Pons (tissue), 1 donor: ENCODE measurements at places on chromosomes 7 and 10.

GRCh38 chr10:46069771-46070463 lies 23.8 kb upstream of the MSMB start:
- no peak for DNase-seq

- DNase-seq = no peak
These were observed 10.9 kb downstream of the SPOCK2 start for GRCh38 chr10:72077275-72077990.

- no peak for DNase-seq
These were observed 14.3 kb downstream of the JAZF1 start for GRCh38 chr7:28165961-28166955.

DNA sequence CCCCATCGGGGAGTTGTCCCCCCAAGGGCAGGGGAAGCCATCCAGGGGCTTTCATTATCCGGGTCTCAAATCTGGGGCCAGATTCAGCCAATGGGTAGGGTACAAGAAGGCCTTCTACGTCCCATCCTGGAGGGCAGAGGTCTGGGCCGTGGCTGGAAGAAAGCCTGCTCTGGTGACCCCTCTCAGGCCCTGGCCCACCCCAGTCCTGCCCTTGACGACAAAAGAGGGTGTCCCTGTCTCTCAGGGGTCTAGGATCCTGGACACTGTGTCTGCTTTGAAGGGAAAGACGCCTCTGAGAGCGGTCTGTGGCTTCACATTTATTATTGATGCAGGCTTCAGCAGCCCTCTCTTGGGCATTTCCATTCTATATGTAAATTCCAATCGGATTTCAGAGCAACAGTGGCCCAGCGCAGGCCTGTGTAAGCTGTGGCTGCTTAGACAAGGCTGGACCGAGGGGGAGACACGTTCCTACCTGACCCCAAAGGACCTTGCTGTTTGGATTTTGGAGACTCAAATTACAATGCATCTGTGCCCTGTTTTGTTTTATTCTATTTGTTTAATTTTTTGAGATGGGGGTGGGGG lies 83.2 kb upstream of the BAIAP2L1 start:
- DNase-seq = no peak

DNA sequence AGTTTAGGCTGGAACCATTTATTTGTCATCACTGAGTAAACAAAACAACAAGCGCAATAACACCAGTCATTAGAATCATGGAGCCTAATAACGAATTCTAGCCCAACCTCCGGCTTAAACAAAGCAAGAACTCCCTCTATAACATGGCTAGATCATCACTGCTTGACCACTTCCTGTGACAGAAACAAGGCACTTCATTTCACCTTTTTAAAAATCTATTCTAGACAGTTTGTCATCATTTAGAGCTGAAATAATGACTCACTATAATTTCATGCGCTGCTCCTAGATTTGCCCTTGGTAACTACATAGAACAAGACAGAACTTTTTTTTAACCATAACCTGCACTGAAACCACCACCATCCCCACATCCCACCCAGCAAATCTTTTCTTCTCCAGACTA lies 81.3 kb downstream of the OSBPL3 start:
- no peak for DNase-seq

GRCh38 chr10:101570428-101571270 lies 17.4 kb downstream of the POLL start:
- peak; percentile 18 for DNase-seq

GRCh38 chr7:81031243-81031642 lies 112.4 kb upstream of the SEMA3C start:
- DNase-seq = no peak

- DNase-seq = no peak
These were observed 17.3 kb downstream of the OPALIN start for GRCh38 chr10:96341219-96342182.

DNA sequence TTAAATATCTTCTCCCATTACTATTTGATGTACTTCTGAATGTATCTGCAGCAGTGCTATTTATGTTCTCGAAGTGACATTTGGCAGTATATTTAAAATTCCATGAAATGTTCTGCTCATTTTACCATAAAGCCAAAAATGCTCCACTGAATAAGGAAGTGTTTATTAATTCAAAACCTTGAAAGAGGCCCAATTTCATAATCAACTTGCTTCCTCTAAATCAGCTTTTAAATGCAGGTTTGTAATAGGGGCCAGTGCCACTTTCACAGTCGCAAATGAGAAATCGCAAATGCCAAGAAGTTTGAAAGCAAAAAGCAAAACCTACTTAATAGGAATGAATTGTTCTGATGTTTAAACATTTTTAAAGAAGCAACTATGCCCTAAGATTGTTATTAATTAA lies 11.4 kb downstream of the NHLRC2 start:
- no peak for DNase-seq

- DNase-seq = peak; percentile 76
These were observed 172.3 kb upstream of the ADO start for GRCh38 chr10:62632071-62632809.

GRCh38 chr7:24907311-24907886 lies 72.6 kb downstream of the OSBPL3 start:
- DNase-seq = no peak

DNA sequence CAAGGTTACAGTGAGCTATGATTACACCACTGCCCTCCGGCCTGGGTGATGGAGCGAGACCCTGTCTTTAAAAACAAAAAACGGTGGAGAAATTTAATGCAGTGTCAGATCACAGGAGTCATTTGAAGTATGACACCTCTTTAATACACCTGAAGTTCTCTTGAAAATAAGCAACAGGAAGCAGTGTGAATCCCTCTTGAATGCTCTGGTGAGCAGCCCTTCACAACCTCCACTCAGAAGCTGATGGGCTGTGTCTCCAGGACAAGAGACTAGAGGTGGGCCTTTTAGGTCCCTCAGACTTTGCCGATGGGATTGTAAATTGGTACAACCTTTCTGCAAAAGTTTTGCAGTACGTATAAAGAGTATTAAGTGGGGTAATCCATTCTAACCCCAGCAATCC lies 50.1 kb downstream of the CYP26A1 start:
- DNase-seq = no peak

DNA sequence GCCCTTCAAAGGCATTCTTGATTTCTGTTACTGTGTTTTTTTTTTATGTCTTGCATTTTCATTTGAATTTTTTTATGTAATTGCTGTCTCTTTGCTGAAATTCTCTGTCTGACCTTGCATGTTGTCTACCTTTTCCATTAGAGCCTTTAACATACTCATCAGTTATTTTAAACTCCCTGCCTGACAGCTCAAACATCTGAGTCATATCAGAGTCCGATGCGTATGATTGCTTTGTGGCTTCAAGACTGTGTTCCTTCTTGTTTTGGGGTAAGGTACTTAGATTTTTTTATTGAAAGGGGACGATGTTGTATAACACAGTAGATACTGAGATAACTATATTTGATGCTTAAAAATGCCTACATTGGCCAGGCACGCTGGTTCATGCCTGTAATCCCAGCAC lies 9.7 kb upstream of the TARP start:
- no peak for DNase-seq

GRCh38 chr7:85285527-85285926 lies 98.7 kb upstream of the SEMA3D start:
- peak; percentile 22 for DNase-seq

- no peak for DNase-seq
These were observed 16.3 kb upstream of the CYP51A1 start for GRCh38 chr7:92150450-92151017.

DNA sequence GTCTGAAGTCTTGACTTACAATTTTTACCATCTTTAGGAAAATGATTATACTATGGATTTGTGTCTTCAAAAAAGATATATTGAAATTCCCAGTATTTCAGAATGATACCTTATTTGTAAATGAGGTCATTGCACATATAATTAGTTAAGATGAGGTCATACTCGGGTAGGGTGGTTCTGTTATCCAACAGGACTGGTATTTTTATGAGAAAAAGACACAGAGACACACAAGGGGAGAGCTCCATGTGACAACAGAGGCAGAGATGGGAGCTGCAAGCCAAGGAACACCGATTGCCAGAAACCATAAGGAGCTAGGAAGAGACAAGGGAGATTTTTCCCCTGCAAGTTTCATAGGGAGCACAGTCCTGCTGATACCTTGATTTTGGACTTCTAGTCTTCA lies 356.9 kb downstream of the ARL4A start:
- DNase-seq = no peak

DNA sequence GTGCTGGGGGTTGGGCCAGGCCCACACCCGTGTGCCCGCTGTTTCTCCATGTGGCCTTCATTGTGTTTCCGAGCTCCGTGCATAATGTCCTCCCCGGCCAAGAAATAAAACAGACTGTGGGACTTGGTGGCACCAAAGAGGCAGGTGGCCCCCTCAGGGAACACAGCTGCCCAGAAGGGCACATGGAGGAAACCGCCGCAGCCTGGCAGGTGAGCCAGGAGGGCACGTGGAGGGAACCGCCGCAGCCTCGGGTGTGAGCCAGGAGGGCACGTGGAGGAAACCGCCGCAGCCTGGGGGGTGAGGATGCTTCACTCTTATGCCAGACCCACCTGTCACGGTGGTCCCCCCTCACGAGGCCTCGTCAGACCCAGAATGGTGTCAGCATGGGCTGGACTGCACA lies 288.7 kb downstream of the WDR37 start:
- no peak for DNase-seq

DNA sequence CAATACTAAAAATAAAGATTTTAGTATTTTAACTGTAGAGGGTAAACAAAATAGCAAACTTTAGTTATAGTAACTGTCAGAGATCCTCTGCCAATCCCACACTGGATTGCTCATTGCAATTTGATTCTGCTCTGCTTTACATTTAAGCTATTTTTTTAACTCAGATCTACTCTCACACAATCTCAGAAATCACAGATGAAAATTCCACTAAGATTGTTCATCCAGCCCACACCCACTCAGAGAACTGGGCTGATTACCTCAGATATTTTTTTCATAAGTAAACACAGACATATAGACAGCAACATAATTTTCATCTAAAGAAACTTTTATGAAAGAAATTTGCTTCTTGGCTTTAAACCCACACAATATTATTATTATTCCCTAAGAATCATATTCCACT lies 7.0 kb downstream of the OSBPL3 start:
- DNase-seq = no peak

DNA sequence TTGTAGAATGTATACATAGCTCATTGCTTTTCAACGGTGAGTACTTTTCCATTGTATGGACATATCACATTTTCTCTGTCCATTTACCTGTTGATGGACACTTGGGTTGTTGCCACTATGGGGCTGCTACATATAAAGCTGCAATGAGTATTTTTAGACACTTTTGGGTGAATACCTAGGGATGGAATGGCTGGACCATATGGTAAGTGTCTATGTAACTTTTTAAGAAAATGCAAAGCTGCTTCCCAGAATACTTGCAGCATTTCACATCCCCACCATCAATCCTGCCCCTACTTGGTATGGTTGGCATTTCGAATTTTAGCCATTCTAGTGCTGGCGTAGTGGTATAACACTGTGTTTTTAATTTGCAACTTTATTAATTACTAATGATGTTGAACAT lies 274.6 kb downstream of the TNS3 start:
- DNase-seq = no peak

DNA sequence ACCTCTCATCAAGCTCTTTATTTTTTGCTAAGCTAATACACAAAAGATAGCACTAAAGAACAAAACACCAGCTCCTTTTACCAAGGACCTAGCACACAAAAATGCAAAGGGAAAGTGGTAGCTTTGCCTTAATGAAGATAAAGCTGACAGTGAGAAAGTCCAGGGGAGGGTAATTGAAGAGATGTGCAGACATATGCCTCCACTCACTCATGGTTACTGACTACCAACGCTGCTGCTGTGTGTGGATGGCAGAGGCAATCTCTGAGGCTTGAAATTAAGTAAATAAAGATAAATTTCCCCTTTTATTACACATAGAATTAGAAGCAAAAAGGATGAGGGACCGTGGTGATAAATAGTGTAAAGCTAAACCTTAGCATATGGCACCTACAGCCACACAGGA lies 87.0 kb downstream of the HGF start:
- no peak for DNase-seq

DNA sequence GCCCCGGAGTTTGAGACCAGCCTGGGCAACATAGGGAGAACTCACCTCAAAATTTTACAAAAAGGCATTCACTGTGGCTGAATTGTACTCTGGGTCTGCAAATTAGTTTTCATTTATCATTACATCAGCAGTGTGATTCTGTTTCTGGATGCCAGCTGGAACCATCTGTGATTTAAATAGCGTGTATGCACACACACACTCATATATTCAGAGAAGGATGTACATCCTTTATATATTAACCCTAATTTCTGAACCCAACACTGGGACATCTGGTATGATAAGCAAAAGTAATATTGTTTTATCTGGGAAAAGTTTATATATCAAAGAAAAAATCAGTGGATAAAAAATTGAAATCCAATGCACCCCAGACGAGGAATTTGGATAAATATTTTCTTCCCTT lies 33.8 kb upstream of the LYZL1 start:
- DNase-seq = no peak

GRCh38 chr7:22663357-22663718 lies 63.7 kb upstream of the IL6 start:
- peak; percentile 63 for DNase-seq

- DNase-seq = no peak
These were observed 262.2 kb upstream of the TCERG1L start for GRCh38 chr10:131573707-131574106.

GRCh38 chr7:132709971-132710567 lies 133.8 kb upstream of the PLXNA4 start:
- DNase-seq = no peak

- DNase-seq = no peak
These were observed 156.9 kb upstream of the C7orf33 start for GRCh38 chr7:148433521-148434180.

GRCh38 chr7:158784270-158784669 lies 45.0 kb downstream of the ESYT2 start:
- no peak for DNase-seq

DNA sequence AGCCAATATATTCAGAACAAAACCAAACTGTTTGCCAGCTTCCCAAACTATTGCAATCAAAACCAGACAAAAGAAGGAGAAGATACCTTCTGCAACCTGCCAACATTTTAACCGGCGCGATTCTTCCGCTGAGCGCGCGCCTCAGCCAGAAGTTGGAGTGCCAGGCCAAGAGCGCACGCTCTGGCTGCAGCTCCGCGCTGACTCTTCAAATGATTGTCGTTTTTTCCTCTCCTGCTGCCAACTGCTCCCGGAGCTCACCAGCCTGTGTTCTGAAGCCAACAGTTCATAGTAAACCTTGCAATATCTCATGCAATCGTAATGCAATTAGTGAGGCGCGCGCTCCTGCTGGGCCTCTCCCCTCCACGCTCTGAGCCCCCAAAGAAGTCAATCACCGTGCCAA lies 259.7 kb upstream of the MGMT start:
- no peak for DNase-seq
